ENCODE measurements at places on chromosomes 12 and 14. TPM values are rescaled to one million over a fixed set of nuclear protein-coding genes. Genes with fewer than 3 reads are reported as not detected.
A peak's percentile ranks its signal among the peaks of the same experiment; 100 is the strongest.

GRCh38 chr12:8871068-8871467 lies 43.2 kb upstream of the PHC1 start:
- no peaks in the 10 kb centered on the region for H3K4me1 ChIP-seq
- no peak for DNase-seq
- no peaks in the 10 kb centered on the region for H3K36me3 ChIP-seq
- H3K27me3 ChIP-seq: no peaks in the 10 kb centered on the region

DNA sequence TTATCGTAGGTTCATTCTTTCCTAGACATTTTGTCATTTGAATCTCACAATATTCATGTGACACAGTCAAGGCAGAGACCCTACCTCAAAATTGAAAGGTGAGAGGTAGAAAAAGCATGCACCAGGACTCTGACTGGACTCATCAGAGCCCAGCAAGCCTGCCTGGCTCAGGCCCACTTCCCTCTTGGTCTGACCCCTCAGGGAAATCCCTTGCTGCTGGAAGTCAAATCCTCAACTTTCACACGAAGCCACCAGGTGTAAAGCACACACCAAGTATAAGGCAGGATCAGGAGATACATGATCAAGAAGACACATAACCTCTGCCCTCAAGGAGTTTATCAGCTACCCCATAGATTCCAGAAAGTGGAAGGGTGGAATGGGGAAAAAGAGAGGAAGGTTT lies 18.8 kb downstream of the NIN start:
- H3K27me3 ChIP-seq: no peaks in the 10 kb centered on the region
- H3K27ac ChIP-seq: peak overlapping the region; percentile 74
- no peak overlapping the region for H3K4me3 ChIP-seq
- peaks cover 9% of the 10 kb centered on the region for H3K36me3 ChIP-seq
- no peak for DNase-seq

CIROP gene
- 0.05 TPM for total RNA-seq

DNA sequence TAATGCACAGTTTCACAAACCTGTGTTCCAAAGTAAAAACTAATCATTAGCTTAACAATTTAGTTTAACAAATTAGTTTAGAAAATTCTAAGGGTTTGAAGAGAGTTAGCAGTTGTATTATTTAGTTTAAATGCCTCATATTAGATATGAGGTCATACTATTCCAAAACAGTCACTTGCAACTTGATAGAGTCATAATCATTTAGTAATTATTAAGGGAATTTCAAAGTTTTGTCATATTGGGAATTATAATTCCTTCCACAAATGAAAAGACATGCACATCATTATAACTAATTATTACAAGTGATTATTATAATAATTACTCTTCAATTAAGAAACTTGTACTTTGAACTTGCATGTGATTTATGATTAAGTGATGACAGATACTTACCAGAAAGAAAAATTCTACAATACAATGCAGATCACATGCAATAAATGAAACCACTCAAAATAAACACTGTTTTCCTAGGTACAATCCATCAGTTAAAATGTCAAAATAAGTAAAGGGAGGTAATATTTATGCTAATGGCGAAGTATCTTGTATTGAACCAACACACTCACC lies 66.1 kb downstream of the TMTC1 start:
- no peak overlapping the region for H3K4me3 ChIP-seq
- H3K27ac ChIP-seq: no peak overlapping the region
- no peaks in the 10 kb centered on the region for H3K36me3 ChIP-seq
- no peaks in the 10 kb centered on the region for H3K27me3 ChIP-seq
- H3K4me1 ChIP-seq: no peaks in the 10 kb centered on the region

DNA sequence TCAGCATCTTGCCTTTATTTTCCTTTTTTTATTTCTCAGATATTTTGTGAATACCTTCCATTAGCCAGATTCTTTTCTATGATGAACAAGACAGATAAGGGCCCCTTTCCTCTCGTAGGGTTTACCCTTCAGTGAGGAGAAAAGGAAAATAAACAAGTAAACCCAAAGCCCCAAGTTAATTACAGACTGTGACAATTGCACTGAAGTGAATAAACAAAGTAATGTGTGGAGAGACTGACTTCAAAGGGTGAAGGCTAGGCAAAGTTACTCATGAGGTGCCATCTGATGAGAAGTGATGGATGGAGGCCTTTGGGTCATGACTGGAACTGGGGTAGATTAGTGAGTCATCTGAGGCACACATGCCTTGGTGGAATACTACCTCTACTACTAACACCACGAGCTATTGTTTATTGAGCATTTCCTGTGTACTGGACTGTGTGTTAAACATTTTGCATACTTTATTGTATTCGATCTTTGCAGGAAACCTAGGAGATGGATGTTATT lies 143.4 kb upstream of the PRICKLE1 start:
- no peaks in the 10 kb centered on the region for H3K27me3 ChIP-seq
- no peaks in the 10 kb centered on the region for H3K36me3 ChIP-seq
- H3K4me3 ChIP-seq: no peak overlapping the region
- no peak for DNase-seq
- H3K4me1 ChIP-seq: no peaks in the 10 kb centered on the region

HRK gene
- total RNA-seq: 3.1 TPM

GRCh38 chr12:72053604-72054003 lies 115.0 kb downstream of the TPH2 start:
- H3K27me3 ChIP-seq: no peaks in the 10 kb centered on the region
- no peak for DNase-seq
- H3K36me3 ChIP-seq: no peaks in the 10 kb centered on the region
- no peak overlapping the region for H3K27ac ChIP-seq
- H3K4me3 ChIP-seq: no peak overlapping the region

- H3K4me3 ChIP-seq: no peak overlapping the region
- no peaks in the 10 kb centered on the region for H3K36me3 ChIP-seq
- H3K4me1 ChIP-seq: no peaks in the 10 kb centered on the region
- no peak for DNase-seq
- no peak overlapping the region for H3K27ac ChIP-seq
Observed at GRCh38 chr12:38374751-38375150, 58.2 kb downstream of the ALG10B start.

RILPL2 gene
- total RNA-seq: 3.9 TPM

- no peak overlapping the region for H3K4me3 ChIP-seq
- H3K4me1 ChIP-seq: no peaks in the 10 kb centered on the region
- DNase-seq: peak; percentile 35
- H3K27ac ChIP-seq: no peak overlapping the region
Observed at GRCh38 chr12:78470354-78471195, 394.0 kb upstream of the SYT1 start.

GRCh38 chr12:607541-608001 lies 55.7 kb downstream of the NINJ2 start:
- H3K36me3 ChIP-seq: no peaks in the 10 kb centered on the region
- DNase-seq: no peak
- peaks cover 7% of the 10 kb centered on the region for H3K4me1 ChIP-seq

HOTAIR gene
- total RNA-seq: not detected

- H3K27ac ChIP-seq: peak overlapping the region; percentile 37
- DNase-seq: no peak
- H3K36me3 ChIP-seq: peaks cover 11% of the 10 kb centered on the region
- H3K4me3 ChIP-seq: peak overlapping the region; percentile 65
Observed at GRCh38 chr12:123231931-123232330, 1.0 kb downstream of the MPHOSPH9 start.

- H3K36me3 ChIP-seq: no peaks in the 10 kb centered on the region
- H3K4me3 ChIP-seq: no peak overlapping the region
- H3K4me1 ChIP-seq: no peaks in the 10 kb centered on the region
Observed at GRCh38 chr12:23763724-23764123, 185.7 kb downstream of the SOX5 start.

- no peaks in the 10 kb centered on the region for H3K27me3 ChIP-seq
- DNase-seq: no peak
Observed at GRCh38 chr12:111192647-111193046, 176.2 kb downstream of the PHETA1 start.

GRCh38 chr14:52693036-52693435 lies 2.3 kb downstream of the ERO1A start:
- no peak for DNase-seq
- H3K36me3 ChIP-seq: no peaks in the 10 kb centered on the region
- H3K27me3 ChIP-seq: no peaks in the 10 kb centered on the region
- H3K27ac ChIP-seq: no peak overlapping the region
- peaks cover 3% of the 10 kb centered on the region for H3K4me1 ChIP-seq

GRCh38 chr12:52212701-52213563 lies 20.1 kb upstream of the KRT7 start:
- H3K4me3 ChIP-seq: no peak overlapping the region
- DNase-seq: no peak
- H3K27me3 ChIP-seq: peaks cover 28% of the 10 kb centered on the region
- no peaks in the 10 kb centered on the region for H3K36me3 ChIP-seq

Data from thymus (tissue), 14 donors.